ENCODE measurements at places on chromosomes 12 and 14.

GRCh38 chr14:99224116-99224910 is 47.7 kb downstream of the BCL11B start:
- no peak for DNase-seq

- no peak for DNase-seq
These were observed 16.4 kb downstream of the NAV3 start for GRCh38 chr12:77847060-77847541.

GRCh38 chr12:100824476-100824875 is 29.9 kb downstream of the ANO4 start:
- DNase-seq: no peak

DNA sequence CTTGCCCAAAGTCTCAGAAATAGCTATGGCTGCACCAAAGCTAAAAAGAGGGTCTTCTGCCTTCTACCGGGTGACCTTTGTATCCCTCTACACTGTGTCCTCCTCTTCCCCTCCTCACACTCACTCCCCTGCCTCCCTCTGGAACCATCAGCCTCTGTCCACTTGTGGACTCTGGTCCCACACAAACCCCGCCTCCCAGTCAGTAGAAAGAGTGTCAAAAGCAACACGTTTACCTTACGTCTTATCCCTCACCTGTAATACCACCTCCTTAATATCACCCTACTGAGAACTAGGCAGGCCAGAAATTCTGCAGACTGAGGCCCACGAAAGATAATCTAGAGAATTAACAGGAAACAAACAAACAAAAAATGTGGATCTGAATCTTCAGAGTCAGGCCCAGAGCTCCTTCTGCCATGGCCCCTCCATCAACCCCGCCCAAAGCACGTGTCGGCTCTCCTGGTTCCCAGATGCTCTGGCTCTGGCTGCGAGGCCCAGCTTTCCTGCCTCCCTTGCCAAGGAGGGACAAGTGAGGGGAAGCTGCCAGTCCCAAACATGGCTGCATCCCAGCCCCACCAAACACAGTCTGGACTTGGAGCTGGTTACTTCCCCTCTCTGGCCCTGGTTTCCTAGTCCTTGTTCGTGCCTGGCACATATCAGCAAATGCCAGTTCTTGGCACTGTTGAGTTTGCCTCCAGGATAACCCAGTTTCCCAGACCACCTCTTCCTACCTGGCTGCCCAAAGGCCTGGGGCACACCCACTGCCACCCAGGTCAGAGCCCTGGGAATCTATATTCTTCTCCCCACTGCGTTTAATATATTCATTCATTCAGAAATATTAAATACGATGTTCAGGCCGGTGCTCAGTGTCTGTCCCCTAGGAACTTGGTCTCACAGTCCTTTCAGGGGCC is 2.7 kb downstream of the ACTN1 start:
- DNase-seq: peak; percentile 69

GRCh38 chr12:106289196-106289681 is 13.3 kb upstream of the TCP11L2 start:
- DNase-seq: peak; percentile 19

DNA sequence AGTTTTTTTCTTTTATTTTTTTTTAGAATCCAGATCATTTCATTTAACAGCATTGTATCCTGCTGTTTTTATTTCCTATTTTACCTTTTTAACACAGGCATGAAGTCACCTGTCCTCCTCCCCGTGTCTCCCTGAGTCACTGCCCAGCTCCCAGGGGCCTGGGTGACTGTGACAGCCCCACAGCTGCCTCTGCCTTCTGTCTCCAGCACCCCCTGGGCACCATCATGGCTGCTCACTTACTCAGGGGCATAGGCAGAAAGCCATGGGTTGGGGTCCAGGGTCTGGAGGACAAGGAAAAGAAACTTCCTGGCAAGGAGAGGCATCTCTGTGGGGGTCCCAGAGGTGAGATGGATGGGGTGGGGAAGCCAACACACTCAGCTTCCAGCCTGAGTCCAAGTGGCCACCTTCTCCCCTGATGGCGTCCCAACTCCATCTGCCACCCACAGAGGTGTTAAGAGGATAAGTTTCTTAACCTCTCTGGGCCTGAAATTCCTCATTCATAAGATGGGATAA is 25.3 kb downstream of the TMEM63C start:
- DNase-seq: no peak

DNA sequence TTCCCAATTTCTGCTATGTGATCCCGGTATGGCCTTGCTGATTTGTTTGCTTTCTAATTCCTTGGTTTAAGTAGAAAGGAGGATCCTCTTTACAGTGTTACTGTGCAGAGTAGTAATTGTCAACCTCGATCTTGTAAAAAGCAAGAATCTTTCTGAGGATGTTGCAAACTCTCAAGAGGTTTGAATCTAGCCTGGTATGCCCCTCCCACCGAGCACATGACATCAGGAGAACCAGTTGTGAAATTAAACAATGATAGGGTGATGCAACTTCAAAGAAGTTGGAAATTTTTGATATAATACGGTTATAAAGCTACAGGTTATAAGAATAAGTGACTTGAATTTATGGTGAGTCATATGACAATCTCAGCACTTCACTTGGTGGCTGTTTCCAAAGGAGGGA is 35.0 kb upstream of the FUT8 start:
- peak; percentile 58 for DNase-seq

- DNase-seq: no peak
These were observed 46.2 kb downstream of the PAWR start for GRCh38 chr12:79644274-79645234.

DNA sequence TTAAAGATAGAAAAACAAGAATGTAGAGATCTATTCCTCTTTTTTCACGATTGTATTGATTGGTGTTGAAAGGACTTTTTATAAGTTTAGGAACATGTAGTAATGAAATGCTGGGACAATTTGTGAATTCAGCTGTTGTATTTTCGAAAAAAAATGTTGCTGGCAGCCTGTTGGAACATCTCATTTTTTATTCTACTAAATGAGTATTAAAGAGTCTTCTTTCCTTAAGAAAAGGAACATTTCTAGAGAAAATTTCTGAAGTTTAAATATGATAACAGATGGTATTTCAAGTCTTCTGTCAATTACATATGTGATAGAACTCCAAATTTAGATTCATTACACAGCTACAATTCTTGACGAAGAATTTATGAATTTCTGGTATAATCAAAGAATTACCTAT is 189.6 kb downstream of the TMEM117 start:
- no peak for DNase-seq

- DNase-seq: no peak
These were observed 5.0 kb downstream of the BEST3 start for GRCh38 chr12:69694123-69694522.

GRCh38 chr12:139585-139984 is 73.0 kb downstream of the IQSEC3 start:
- peak; percentile 15 for DNase-seq

GRCh38 chr14:63877550-63877939 is 24.7 kb downstream of the SYNE2 start:
- no peak for DNase-seq

GRCh38 chr12:5511644-5512600 is 80.0 kb downstream of the NTF3 start:
- peak; percentile 81 for DNase-seq

DNA sequence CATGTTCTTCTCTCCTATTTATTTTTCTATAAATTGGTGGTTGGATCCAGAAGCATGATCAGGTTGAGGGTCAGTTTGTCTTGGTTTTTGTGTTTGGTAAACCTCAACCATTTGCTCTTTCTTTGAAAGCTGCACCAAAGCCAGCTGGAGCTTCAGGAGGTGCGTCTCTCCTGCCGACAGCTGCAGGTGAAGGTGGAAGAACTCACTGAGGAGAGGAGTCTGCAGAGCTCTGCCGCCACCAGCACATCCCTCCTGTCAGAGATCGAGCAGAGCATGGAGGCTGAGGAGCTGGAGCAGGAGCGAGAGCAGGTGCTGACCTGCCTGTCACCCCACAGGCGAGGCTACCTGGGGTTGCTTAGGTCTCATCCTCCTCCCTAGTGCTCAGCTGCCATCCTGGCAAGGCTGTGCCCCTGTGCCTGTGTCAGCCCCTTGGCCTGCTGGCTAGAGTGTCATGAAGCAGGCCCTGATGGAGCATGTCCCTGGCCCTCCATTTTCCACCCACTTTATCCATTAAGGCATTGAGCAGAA is 45.0 kb downstream of the RAB35 start:
- DNase-seq: no peak

GRCh38 chr12:22627371-22627770 is 2.4 kb downstream of the ETNK1 start:
- DNase-seq: no peak

- DNase-seq: peak; percentile 73
These were observed 8.6 kb downstream of the SLC25A29 start for GRCh38 chr14:100297320-100298300.

DNA sequence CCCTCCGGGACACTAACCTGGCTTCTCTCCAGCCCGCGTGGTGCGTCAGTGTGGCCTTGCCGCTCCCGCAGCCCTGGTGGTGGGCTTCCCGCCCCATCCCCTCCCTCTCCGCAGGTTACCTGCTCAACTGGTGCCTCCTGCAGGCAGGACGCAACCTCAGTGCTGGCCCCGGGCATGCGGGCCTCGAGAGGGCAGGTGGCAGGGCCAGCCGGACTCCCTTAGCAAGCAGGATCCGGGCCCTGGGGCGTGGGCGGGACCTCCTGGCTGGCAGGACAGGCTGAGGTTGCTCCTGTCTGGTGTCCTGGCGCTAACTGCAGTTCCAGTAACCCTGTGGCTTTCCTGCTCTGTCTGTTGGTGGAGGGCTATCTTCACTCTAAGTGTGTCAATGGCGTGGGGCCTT is 8.6 kb upstream of the ADSS1 start:
- no peak for DNase-seq

GRCh38 chr14:43525658-43526057 is 981.4 kb downstream of the FSCB start:
- no peak for DNase-seq

- DNase-seq: no peak
These were observed 116.2 kb downstream of the PRMT8 start for GRCh38 chr12:3607039-3607720.

GRCh38 chr14:64705381-64706118 is 1.3 kb downstream of the PLEKHG3 start:
- no peak for DNase-seq

GRCh38 chr14:63542231-63542999 is 762 bp downstream of the PPP2R5E start:
- peak; percentile 44 for DNase-seq

GRCh38 chr12:47779301-47779942 is 6.4 kb downstream of the SLC48A1 start:
- peak; percentile 92 for DNase-seq

DNA sequence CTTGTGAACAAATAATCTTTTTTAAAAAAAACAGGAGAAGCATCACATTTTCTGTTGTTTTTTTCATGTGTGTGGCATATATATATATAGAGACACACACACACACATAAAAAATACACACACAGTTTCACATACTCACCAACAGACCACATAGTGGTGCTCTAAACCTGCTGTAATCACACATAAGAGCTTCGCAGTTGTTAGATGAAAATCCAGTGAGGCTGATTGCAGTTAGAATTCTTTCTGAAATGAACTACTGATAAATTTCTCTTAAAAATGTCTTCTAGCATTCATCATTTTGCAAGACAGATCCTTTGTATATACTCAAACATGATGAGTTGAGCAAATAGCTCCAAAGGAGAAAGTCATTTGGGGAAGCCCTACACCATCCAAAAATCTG is 434.3 kb upstream of the STXBP6 start:
- DNase-seq: no peak

DNA sequence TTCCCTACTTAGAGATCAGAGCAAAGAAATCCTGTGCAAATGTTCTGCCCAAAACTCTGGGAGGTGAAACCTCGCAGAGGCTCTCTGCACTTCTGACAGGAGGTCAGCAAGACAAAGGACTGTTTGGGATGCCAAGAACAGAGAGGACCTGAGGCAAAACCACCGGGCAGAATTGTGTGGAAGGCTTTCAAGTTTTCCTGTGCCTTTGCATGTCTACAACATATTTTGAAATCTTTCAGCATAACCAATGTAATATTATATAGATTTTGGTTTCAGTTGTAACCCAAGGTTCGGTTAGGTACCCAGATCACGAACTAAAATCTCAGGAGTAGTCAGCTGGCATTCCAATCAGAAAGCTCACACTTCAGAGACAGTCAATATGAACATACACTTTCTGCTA is 99.4 kb upstream of the PLEKHA5 start:
- DNase-seq: peak; percentile 26

- DNase-seq: no peak
These were observed 27.7 kb upstream of the FBXO33 start for GRCh38 chr14:39459795-39460478.

GRCh38 chr12:13208533-13209435 is 12.3 kb downstream of the EMP1 start:
- no peak for DNase-seq

DNA sequence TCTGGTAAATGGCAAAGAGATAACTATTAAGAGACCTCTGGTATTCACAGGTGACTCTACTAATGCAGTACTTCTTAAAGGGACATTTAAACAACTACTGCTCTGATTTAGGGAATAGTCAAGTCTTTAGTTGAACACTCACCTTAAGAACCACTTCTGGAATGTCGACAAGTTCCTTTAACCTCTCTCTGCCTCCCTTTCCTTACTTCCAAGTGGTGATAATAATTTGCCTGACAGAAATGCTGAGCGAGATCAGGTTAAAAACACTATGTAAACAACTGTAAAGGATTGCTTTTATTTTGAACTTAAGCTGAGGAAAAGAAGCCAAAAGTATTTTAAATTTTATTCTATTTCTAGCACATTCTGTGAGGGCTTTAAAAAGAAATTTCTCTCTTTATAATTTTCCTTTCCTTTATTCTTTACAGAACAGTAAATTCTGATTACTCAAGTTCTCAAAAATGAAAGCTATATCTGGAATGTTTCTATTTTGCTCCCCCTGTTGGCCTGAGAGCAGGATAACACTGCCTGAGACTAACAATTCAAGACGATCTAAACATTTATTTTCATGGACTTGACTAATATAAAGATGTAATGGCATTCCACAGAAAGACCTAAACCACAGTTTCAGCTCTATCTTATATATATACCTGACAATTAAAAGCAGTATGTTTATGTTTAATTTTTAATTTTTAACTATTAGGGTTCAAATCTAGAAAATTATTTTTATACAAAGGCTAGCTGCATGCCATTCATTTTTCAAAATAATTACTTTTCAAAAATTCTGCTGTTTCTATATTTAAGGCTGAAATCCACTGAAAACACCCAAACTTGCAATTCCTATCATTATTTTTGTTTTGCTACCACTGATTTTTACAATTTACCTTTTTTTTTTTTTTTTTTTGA is 29.2 kb downstream of the ZCCHC8 start:
- peak; percentile 82 for DNase-seq

Measured in foreskin fibroblast (primary cell).